ENCODE measurements at places on chromosomes 11 and 22. TPM values are rescaled to one million over a fixed set of nuclear protein-coding genes. Genes with fewer than 3 reads are reported as not detected.

BIK gene
- total RNA-seq = 1.4 TPM

- H3K4me3 ChIP-seq = no peak overlapping the region
- peak overlapping the region; percentile 98 for H3K27ac ChIP-seq
- peaks cover 56% of the 10 kb centered on the region for H3K4me1 ChIP-seq
- peak; percentile 94 for DNase-seq
- H3K27me3 ChIP-seq = no peaks in the 10 kb centered on the region
These were observed 3.7 kb upstream of the MUC5AC start for GRCh38 chr11:1153951-1154493.

MMP27 gene
- not detected for total RNA-seq

OR1S2 gene
- total RNA-seq = not detected

GRCh38 chr22:34903416-34903815, 162.5 kb upstream of the ISX start:
- no peak for DNase-seq
- no peak overlapping the region for H3K4me3 ChIP-seq
- no peaks in the 10 kb centered on the region for H3K4me1 ChIP-seq
- no peak overlapping the region for H3K27ac ChIP-seq
- no peaks in the 10 kb centered on the region for H3K36me3 ChIP-seq
- no peaks in the 10 kb centered on the region for H3K27me3 ChIP-seq

DNA sequence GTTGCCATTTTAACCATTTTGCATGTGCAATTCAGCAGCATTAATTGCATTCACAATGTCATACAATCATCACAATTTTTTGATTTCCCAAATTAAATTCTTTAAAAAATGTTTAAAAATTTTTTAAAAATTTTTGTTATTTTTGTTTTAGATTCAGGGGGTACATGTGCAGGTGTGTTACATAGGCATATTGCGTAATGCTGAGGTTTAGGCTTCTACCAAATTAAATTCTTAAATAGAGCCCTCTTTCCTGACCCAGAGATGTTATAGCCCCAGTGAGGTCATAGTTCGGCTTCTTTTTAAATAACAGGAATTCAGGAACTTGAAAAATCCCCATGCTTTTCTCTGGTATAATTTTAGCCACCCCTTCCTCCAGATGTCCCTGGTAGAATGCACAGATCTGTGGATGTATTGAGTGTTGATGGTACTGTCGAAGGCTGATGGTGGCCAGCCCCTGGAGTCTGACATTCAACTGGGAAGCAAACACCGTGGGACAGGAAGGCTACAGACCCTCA, 11.3 kb upstream of the AMPD3 start:
- H3K27me3 ChIP-seq = no peaks in the 10 kb centered on the region
- no peak for DNase-seq
- no peak overlapping the region for H3K4me3 ChIP-seq
- no peaks in the 10 kb centered on the region for H3K36me3 ChIP-seq
- no peak overlapping the region for H3K27ac ChIP-seq

- DNase-seq = no peak
- H3K27me3 ChIP-seq = no peaks in the 10 kb centered on the region
These were observed 22.8 kb upstream of the TUB start for GRCh38 chr11:8058216-8058615.

- no peaks in the 10 kb centered on the region for H3K36me3 ChIP-seq
- no peak for DNase-seq
- H3K27ac ChIP-seq = no peak overlapping the region
- no peaks in the 10 kb centered on the region for H3K27me3 ChIP-seq
- H3K4me3 ChIP-seq = no peak overlapping the region
- no peaks in the 10 kb centered on the region for H3K4me1 ChIP-seq
These were observed 1.9 kb downstream of the GDPD4 start for GRCh38 chr11:77299528-77299993.

DNA sequence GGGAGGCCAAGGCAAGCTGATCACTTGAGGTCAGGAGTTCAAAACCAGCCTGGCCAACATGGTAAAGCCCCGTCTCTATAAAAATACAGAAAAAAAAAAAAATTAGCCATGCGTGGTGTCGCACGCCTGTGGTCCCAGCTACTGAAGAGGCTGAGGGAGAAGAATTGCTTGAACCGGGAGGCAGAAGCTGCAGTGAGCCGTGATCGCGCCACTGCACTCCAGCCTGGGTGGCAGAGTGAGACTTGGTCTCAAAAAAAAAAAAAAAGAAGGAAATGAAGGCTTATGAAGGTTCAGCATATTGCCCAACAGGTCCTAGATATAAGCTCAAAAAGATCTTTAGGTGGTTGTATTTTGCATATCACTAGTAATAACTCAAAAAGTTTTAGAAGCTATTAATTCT, 10.2 kb downstream of the ATL3 start:
- H3K4me1 ChIP-seq = peaks cover 18% of the 10 kb centered on the region
- H3K27me3 ChIP-seq = no peaks in the 10 kb centered on the region
- no peak overlapping the region for H3K4me3 ChIP-seq

HORMAD2 gene
- total RNA-seq = not detected

CBLIF gene
- not detected for total RNA-seq

GRCh38 chr11:111091321-111091938, 154.1 kb upstream of the POU2AF2 start:
- H3K36me3 ChIP-seq = no peaks in the 10 kb centered on the region
- no peak overlapping the region for H3K4me3 ChIP-seq
- no peaks in the 10 kb centered on the region for H3K27me3 ChIP-seq

DNA sequence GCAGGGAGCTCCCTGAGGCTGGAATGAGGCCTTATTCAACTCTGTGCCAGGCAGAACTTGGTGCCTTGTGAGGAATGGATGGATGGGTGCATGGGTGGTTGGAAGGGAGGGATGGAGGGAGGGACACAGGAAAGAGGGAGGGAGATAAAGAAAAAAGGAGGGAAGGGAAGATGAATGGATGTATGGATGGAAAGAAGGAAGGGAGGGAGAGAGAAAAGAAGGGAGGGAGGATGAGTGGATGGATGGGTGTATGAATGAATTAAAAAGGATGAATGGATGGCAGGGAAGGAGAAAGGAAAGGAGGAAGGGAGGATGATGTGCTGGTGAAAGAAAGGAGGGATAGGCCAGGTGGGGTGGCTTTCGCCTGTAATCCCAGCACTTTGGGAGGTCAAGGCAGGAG, 34.6 kb downstream of the KCNC1 start:
- H3K36me3 ChIP-seq = no peaks in the 10 kb centered on the region
- H3K27me3 ChIP-seq = peaks cover 13% of the 10 kb centered on the region
- DNase-seq = no peak
- H3K4me1 ChIP-seq = no peaks in the 10 kb centered on the region
- H3K27ac ChIP-seq = no peak overlapping the region

SYT13 gene
- not detected for total RNA-seq

DNA sequence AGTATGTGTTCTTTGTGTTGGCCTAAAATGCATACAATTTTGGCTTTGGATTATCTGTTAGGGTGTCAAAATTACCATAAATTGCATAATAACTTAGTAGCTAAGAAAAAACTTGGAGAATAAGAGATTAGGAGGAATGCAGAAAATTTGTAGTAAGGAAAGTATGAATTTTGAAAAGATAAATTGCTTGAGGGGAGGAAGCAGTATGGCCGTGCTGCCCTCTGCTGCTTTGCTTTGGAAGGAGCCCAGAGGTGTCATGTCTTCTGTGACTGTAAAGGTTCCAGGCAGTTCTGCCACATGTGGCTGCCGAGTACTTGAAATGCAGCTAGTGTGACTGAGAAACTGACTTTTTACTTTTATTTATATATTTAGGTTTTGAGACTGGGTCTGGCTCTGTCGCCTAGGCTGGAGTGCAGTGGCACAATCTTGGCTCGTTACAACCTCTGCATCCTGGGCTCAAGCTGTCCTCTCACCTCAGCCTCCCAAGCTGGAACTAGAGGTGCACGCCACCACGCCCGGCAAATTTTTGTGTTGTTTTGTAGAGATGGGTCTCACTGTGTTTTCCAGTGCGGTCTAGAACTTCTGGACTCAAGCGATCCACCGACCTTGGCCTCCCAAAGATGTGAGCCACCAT, 1.8 kb downstream of the ADSL start:
- H3K36me3 ChIP-seq = peaks cover 58% of the 10 kb centered on the region
- DNase-seq = no peak
- peaks cover 16% of the 10 kb centered on the region for H3K4me1 ChIP-seq
- H3K4me3 ChIP-seq = peak overlapping the region; percentile 72

DNA sequence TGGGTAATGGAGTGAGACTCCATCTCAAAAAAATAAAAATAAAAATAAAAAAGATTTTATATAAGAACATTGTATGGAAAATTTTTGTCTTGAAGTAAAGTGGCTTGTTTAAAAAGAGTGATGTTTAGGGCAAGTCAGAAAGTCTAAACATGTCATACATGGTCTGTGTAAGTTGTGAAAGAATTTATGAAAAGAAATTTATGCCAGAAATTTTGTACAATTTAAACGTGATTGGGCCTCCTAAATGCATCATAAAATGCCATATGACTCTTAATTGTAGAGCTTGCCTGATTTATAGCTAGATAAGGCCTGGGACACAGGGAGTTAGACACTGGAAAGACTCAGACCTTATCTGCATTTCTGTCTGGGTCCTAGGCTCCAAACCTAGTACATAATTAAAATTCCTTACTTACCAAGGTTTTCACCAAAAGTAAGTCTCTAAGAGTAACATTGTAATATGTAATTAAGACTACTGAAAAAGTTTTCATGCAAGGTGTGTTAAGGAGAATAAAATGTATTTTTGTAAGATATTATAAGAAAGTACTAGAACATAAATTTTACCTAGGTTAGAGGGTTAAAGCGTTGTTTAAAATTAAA, 110.5 kb downstream of the AASDHPPT start:
- no peaks in the 10 kb centered on the region for H3K36me3 ChIP-seq
- no peaks in the 10 kb centered on the region for H3K4me1 ChIP-seq
- no peak overlapping the region for H3K4me3 ChIP-seq
- no peak for DNase-seq
- no peak overlapping the region for H3K27ac ChIP-seq

DNA sequence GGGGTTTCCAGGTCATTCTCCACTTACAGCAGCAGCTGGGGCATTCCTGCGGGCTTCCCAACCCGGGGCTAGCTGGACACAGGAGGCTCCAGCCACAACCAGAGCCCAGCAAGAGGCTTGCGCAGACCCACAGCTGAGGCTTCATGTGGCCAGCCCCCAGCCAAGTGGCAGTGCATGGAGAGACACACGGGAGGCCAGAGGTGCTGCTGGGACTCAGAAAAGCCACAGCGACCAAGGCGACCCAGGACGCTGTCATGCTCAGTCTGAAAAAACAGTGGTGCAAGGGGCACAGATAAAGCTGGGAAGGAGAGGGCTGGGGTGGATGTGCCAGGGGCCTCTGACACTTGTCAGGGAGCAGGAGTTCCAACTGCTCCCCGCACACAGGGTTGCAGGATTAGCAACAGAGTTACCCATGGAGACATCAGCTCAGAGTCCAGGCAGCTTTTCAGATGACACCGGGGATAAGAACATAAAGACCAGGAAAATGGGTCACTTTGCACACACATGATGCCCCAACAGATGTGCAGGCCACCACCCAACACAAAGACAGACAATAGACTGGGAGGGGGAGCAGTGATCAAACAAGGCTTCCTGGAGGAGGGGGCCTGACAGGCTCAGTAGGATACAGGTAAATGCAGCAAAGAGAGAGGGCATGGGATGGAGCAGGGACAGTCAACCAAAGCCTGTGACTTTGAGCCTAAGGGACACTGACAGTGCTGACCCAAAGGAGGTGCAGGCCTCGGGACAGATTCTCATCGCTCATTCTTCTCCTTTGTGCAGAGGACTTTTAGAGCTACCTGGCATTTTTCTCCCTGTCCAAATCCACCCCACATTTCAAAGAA, 6.9 kb upstream of the NEAT1 start:
- H3K27me3 ChIP-seq = no peaks in the 10 kb centered on the region
- no peak overlapping the region for H3K4me3 ChIP-seq

GRCh38 chr22:36546092-36546804, 17.3 kb upstream of the EIF3D start:
- peaks cover 11% of the 10 kb centered on the region for H3K27me3 ChIP-seq
- H3K4me1 ChIP-seq = peaks cover 26% of the 10 kb centered on the region
- peak; percentile 40 for DNase-seq
- H3K4me3 ChIP-seq = no peak overlapping the region

GRCh38 chr11:20670932-20671403, 1.6 kb downstream of the NELL1 start:
- no peak overlapping the region for H3K4me3 ChIP-seq
- peaks cover 37% of the 10 kb centered on the region for H3K27me3 ChIP-seq
- DNase-seq = no peak
- no peaks in the 10 kb centered on the region for H3K4me1 ChIP-seq

- H3K27ac ChIP-seq = peak overlapping the region; percentile 26
- peak; percentile 53 for DNase-seq
- H3K27me3 ChIP-seq = no peaks in the 10 kb centered on the region
- H3K4me1 ChIP-seq = peaks cover 63% of the 10 kb centered on the region
These were observed 23.6 kb downstream of the MYEOV start for GRCh38 chr11:69317401-69318092.

GRCh38 chr11:59891781-59892181, 13.2 kb downstream of the OOSP3 start:
- H3K27me3 ChIP-seq = no peaks in the 10 kb centered on the region
- H3K4me3 ChIP-seq = no peak overlapping the region
- no peak overlapping the region for H3K27ac ChIP-seq
- H3K36me3 ChIP-seq = no peaks in the 10 kb centered on the region
- H3K4me1 ChIP-seq = no peaks in the 10 kb centered on the region
- DNase-seq = no peak

DNA sequence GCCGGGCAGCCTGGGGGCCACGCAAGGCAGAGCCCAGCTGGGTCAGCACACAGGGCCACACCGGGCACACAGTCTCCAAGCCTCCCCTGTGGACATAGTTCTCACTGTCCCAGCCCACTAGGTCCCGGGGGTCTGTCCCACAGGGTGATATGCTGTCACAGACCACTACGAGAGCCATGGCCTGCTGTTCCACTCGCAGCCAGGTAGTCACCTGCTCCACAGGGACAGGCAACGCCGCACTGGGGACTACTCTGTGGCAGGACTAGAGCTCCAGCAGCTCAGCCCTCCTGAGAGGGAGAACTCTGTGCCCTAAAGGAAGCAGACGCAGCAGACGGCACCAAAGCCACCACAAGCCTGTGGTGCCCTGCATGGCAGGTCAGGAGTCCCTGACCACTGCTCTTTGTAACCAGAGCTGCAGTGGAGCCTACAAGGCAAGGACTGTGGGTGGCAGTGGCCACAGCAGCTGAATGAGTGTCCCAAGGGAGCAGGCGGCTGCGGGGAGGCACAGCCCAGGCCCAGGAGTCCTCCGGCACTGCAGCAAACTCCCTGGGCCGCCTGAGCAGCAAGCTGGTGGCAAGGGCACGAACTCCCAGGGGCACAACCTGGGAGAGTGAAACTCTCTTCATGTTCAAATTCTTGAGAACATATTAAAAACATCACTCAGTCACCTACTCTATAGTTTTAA, 171.2 kb upstream of the GRK3 start:
- no peak overlapping the region for H3K4me3 ChIP-seq
- peaks cover 19% of the 10 kb centered on the region for H3K36me3 ChIP-seq
- no peak overlapping the region for H3K27ac ChIP-seq
